ENCODE measurements at places on chromosomes 4 and X.

DNA sequence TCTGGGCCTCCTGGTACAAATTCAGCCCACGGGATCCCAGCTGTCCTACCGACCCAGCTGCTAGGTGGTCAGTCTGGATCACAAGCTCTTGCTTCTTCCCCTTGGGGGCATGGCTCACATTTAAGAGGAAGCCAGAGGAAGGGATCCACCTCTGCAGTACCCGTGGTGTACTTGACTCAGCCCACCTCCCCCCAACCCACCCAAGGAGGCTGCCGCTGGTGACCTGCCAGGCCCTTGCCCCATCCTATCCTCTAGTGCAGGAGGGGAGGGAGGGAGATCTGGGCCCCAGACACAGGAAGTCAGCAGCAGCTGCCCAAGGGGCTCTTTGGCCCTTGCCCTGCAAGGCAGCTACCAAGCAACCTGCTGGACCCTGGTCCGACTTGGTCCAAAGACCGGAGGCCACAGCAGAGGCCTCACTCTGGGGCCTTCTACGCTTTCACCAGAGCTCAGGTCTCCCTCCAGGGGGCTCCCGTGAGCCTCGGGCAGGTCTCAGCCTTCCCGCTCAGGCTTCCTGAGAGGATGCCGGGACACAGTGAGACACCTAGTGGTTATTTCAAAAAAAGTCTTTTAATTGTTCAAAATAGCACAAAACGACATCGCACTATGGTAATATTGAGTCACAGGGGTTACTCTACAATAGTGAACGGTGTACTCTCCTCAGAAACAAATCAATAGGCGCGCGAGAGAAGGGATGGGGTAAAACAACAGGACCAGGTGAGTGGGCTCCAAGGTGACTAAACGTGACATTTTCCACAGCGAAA is 2.7 kb upstream of the RENBP start:
- no peak for DNase-seq

DNA sequence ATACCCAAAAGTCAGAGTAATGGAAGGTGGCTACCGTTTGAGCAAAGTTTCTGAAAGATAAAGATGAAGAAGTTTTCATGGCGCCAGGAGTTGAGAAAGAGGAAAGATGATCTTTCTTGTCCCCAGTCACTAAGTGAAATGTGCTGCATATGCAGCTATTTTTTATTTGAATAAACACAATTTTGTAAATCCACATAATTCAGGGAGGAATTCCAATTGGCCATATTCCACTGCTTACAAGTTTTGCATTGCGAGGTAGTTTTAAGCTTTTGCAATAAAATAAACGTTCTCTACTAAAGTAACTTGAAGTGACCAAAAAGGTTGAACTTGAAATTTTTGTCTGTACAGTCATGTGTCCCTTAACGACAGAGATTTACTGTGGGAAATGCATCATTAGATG is 139.3 kb upstream of the VCX2 start:
- no peak for DNase-seq

DNA sequence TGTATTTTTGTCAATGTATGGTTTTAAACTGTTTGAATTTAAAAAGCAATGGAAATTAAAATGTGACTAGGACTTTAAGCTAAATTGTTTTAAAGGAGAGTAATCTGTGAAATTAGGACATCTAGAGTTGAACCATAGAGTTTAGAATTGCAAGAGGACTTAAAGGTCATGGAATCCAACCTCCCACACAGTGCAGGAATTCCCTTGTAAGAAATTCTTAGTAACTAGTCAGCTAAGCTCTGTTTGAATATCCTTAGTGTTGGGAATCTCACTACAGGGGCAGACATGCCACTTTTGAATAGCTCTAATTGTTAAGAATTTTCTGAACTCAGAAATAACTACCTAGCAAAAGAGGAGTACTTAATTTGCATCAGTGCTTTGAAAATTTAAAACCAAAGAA is 292.9 kb downstream of the IL1RAPL1 start:
- no peak for DNase-seq

GRCh38 chr4:123449362-123449761 is 52.8 kb downstream of the SPRY1 start:
- DNase-seq, result no peak

DNA sequence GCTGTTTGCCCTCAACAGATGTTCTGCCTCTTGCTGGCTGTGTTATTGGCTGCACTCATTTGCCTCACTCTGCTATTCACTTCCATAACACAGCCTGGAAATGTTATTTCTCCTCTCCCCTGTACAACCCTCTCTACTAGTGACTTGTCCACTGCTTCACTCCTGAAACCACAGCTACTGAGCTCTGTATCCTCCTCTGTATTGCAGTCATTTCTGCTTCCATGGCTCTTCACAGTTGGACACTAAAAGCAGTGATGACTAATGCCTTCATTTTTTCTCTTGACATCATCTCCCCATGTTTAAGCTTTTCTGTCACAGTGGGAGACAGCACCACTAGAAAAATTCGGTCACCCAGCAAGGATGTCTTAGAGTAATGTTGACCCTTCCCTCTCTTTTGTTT is 123.0 kb upstream of the PPP1R2C start:
- DNase-seq, result no peak

DNA sequence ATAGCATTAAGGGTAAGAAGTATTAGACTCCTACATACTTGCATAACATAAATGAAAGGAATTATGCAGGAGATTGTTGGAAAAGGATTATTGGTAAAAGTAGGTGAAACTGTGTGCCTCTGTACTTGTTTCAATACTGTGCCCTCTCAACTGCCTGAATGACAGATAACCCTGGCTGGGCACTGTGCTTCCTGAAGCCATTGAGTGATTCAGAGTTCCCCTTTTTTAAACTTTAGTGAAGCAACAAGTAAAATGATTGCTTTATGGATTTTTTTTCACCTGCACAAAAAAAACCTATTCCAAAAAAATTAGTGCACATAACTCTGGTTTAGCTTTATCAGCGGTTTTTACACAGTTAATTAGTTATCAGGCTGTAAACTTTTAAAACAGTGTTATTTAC is 204.8 kb downstream of the TRAM1L1 start:
- no peak for DNase-seq

- DNase-seq, result no peak
Observed at GRCh38 chr4:41106081-41106480, 108.3 kb downstream of the APBB2 start.

DNA sequence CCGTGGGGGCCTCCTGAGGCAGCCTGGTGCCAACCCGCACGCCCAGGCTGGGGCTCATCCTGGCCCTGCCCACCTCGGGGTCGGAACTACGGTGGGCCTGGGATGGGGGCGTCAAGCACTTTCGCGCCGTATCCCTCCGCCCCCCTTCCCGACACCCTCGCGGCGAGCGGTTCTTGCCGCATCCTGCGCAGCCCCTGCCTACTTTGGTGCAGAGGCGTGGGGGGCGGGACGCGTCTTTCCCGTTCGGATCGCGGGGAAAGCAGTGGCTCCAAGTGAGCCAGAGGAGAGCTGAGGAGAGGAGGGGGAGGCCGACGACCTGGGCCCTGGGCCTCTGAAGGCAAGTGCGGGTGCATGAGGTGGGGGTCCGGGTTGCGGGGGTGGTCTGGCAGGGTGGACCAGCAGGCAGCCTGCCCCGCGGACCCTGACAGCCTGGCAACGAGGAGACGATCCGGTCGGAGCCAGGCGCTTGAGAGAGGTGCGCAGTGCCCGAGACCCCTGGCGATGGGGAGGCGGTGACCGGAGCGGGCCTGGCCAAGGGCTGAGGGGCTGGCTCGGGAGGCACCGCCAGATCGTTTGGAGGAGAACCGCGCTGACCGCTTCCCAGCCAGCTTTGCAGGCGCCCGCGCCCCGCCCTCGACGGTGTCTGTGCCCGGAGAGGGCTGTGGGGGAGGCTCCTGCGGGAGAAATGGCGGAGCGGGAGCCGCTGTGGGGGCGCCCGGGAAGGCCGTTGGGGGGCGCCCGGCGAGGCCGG is at the start of gene GPRASP2:
TSS of gene GPRASP2 (plus strand) at position 233 of the 751 bp plus-strand sequence. CDS start 2,422 bp downstream, outside the sequence.
- no peak for DNase-seq

DNA sequence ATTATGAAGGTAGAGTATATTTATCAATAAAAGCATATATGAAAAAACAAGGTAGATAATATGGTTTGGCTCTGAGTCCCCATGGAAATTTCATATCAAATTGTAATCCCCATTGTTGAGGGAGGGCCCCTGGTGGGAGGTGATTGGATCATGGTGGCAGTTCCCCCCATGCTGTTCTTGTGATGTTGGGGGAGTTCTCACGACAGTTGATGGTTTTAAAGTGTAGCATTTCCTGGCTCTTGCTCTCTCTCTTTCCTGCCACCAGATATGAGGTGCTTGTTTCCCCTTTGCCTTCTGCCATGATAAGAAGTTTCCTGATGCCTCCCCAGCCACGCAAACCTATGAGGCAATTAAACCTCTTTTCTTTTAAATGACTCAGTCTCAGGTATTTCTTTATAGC is 260.4 kb downstream of the PPARGC1A start:
- DNase-seq, result no peak

- no peak for DNase-seq
Observed at GRCh38 chr4:67393699-67394281, 151.5 kb downstream of the CENPC start.

- no peak for DNase-seq
Observed at GRCh38 chr4:161314371-161314770, 849.4 kb downstream of the FSTL5 start.

- DNase-seq, result no peak
Observed at GRCh38 chrX:118392716-118393115, 46.8 kb downstream of the WDR44 start.

- no peak for DNase-seq
Observed at GRCh38 chr4:117560329-117560728, 474.0 kb upstream of the NDST3 start.

DNA sequence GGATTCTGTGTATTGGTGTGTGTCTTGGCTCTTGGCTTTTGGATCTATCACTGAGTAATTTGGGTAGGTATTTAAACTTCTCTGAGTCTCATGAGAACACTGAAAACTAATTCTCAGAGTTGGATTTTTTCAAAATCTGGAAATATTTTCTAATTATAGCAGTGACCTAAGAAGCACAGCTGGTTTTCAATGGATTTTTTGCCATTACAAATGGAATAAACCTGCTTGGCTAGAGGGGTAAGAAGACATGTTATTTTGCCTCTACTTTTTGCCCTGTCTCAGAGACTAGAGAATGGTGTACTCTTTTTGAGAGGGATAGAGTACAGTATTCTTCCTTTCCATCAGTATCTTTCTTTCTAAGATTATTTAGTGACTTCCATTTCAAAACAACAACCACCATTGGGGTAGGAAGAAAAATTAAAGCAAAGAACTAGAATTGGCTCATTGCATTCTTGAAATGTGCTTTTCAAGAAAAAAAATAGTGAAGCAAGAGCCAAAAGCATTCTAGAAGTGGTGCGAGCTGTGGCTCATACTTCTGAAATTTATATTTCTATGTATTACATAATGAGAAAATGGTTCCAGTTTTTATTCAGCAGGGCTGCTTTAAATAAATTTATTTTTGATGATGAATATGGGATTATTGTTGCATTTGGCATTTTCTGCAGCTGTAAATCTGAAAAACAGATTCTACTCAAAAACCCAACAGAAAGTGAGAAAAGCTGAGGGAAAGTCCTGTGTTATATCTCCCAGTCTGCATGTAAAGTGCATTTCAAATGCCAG is 850.2 kb upstream of the SLIT2 start:
- no peak for DNase-seq

DNA sequence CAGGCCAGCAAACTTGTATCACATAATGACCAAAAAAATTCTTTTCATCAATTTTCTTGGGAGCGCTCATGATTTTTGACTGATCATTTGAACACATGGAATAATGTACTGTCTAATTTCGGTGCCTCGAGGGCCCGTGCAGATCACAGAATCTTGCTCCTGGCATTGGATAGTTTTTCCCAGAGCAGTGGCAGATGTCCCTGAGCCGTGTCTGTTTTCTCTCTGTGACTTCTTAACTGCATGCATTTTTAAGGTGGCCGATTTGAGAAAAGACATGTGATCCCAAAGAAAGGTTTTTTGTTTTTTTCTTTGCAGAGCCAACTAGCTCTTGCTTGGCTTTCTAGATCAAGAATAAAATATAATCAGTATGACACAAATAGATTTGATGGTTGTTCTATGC is 19.7 kb downstream of the GPRIN3 start:
- DNase-seq, result no peak

DNA sequence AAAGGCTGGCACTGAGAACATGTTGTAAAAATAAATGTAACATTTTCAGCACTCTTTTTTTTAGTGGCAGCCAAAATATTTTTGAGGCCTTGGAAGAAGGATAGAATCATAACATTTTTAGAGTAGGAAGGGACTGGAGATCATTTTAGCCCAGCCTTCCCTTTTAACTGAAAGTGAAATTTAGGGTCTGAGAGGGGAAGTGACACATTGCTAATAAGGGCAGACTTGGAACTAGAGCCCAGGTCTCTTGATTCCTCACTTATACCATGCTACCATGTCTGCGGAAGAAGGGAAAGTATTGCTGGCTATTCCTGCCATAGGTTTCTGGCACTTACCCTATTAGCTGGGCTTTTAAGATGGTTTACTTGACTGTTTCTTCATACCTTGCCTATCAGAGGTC is 4.8 kb downstream of the WDR44 start:
- DNase-seq, result no peak

DNA sequence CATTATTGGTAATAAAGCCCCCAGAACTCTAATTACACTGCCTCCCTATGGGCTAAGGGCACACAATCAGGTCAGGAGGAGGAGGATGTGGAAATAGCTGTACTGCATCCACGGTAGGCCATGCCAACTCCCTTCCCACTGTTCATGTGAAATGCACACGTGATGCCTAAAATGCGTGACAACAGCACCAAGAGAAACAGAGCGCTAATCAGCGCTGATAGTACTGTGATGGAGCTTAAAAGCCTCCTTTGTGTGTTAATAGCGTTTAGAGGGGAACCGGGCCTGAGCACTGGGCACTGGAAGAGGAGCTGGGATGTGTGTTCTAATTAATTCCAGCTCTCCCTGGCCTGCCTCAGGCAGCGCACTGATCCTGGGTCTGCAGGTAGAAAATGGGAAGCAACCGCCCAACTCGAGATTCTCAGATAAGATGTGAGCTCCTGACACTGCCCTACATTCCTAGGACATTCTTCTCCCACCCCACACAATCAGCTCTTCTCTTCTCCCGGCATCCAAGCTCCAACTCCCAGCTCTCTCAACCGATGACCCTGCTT is 12.9 kb downstream of the DCTD start:
- DNase-seq, result no peak

DNA sequence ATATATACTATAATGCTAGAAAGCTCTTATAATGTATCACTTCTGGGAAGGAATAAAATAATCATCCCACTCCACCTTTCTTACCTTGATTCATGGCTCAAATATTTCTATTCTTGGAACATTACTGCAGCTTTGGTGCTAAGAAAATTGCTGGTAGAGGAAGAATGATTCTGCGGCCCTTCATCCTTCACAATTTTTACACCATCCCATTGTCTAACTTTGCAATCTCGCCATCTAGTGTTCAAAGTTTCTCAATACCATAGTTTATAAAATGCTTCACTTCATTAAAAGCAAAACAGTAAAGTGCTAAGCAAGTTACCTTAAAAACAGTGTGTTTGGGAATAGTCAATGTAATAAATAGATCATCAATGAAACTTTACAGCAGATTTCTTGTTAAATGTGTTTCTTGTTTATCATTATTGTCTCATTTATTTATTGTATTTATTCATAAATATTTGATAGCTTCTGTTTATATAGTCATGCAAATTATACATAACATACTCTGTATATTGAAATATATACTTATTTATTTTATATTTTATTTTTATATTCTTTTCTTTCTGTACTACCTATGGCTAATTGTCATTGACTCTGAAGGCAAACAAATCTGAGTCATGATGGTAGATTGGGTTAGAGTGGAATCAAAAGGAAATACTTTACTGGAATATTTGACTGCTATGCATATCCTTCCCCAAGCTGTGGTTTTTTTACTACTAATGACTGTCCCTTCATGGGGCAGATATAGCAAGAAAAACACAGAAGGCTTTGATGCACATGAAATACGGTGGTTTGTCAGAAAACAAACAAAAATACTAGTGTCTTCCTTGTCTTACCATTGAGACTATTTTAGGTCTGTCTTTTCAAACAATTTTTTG is 390.7 kb downstream of the MAPK10 start:
- DNase-seq, result no peak

All from stimulated activated CD8-positive, alpha-beta memory T cell treated with anti-CD3 and anti-CD28 coated beads, Interleukin-15, amount 100 ng/mL, for 24 hours (primary cell).